Left ventricle myocardium superior (tissue), 1 donor: ENCODE measurements at places on chromosomes 16 and 17. TPM values are rescaled to one million over a fixed set of nuclear protein-coding genes. Genes with fewer than 3 reads are reported as not detected.
A peak's percentile ranks its signal among the peaks of the same experiment; 100 is the strongest.

Gene COA3
- 70.4 TPM for total RNA-seq

Gene CRYBA1
- total RNA-seq: not detected

Gene CCL7
- total RNA-seq: not detected

Gene ZNF205
- 8.8 TPM for total RNA-seq

Gene SLC35G6
- not detected for total RNA-seq

Gene IKZF3
- total RNA-seq: 0.42 TPM

Gene GPR179
- total RNA-seq: not detected

Gene CCL23
- not detected for total RNA-seq

DNA sequence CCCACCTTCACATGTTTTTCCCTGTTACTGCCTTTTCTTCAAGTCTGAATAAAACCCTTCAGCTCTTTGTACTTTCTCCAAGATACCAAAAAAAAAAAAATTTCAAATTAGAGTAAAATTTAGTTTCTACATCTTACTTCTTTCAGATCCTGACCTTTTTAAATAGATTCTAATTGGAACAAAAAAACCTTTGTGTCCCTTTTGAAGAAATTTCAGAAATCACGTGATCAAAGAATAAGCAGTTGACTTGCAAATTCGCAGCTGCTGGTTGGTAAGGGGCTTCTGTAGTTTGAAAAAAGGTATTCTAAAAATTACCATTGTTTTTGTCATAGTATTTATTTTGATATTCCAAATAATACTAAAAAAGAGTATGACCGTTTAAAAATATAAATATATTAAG lies 71.7 kb downstream of the CDC27 start:
- no peak for DNase-seq

DNA sequence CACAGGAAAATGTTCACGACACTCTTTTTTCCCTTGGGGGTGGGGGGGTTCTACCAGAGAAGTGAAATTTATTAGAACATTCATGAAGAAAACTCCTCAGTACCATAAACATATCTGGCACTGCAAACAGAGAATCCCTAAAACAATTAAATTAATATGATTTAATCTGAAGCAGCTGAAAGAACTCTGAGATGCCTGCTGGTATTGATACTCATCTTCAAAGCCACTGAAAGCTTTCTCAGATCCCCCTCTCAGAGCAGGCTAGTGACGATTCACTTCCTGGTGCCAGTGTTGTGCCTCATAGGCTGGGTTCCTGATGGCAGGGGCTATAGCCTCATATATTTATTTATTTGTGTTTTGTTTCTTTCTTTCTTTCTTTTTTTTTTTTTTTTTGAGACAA lies 52.7 kb downstream of the MYH10 start:
- no peak for DNase-seq

- no peak for DNase-seq
Observed at GRCh38 chr17:40953881-40954280, 12.9 kb downstream of the KRT39 start.

- no peak for DNase-seq
Observed at GRCh38 chr16:81885976-81886586, 107.0 kb downstream of the PLCG2 start.

GRCh38 chr17:59152925-59153324 lies 2.1 kb downstream of the SKA2 start:
- no peak for DNase-seq

- DNase-seq: peak; percentile 90
Observed at GRCh38 chr17:19766421-19767270, 18.5 kb upstream of the ALDH3A1 start.

GRCh38 chr16:12098429-12099310 lies 122.1 kb downstream of the SNX29 start:
- DNase-seq: no peak

DNA sequence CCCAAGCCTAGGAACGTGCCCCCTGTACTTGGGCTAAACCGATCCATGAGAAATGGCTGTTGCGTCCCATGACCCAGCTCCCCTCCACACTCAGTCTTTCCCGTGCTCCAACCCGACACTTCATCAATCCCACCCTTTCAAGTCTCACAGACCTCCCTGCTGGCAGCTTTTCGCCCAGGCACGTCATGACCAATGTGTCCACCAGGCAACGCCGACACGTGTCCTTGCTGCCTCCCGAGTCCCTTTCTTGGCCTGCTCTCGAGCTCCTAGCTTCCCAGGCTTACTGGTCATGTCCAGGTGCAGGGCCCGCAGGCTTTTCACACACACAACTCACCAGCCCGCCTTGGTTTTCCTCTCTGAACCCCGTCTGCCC lies 12.2 kb downstream of the MNT start:
- DNase-seq: no peak

GRCh38 chr17:57649731-57650484 lies 95.2 kb downstream of the CCDC182 start:
- DNase-seq: no peak

DNA sequence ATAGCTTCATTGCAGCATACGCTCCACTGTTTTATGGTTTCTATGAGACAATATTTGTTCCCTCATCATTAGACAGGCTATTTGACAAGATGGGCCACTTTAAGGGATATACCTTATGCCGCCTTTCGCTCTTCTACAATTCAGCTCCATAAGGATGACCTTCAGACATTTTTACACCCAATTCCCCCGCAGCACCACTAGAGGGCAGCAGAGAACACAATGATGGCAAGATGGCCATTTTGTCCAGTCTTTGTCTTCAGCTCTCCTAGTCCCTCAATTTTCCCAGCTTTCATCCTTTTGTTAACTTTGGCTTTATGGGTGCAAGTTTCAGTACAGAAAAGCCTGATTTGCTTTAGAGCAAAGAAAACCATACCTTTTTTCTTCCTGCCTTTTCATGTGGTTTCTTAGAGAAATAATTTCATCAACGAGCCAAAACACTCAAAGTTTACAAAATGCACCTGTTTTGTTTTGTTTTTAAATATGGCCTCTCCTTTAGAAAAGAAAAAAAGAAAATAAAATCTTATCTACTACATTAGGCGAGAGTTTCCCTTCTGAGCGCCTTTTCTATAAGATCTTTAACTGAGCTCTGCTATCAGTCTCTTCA lies 355.3 kb downstream of the TOX3 start:
- DNase-seq: peak; percentile 40

DNA sequence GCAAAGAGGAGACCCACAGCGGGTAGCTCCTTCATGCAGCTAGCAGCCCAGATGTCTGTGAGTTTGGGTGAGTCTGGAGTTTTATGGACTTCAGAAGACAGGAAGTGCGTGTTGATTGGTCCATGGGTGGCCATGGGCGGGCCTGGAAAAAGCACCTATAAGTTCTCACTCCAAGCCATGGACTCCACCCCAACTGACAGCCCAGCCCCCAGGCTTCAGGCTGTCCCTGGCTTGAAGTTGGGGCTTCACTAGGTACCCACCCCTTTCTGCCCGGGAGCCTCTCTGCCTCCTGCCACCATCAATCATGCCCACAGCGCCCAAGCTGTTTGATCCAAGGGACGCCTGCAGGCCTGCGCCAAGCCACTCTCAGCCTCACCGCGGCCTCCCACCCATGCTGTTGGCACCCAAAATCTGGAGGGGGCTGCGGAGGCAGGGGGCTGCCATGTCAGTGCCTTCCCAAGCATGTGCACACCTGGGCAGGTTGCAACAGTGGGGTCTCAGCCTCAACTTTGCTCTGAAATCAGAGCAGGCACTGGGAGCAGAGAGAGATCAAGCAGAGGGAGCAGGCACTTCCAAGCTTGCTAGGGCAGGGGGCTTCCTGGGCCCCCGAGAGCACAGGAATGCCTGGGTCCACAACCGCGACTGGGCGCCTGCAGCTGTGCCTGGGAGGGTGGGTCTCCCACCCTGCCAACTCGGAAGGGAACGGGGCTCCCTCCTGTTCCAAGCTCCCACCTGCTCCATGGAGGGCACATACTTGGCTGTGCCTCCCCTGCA lies 1503.7 kb downstream of the CDH11 start:
- peak; percentile 56 for DNase-seq

DNA sequence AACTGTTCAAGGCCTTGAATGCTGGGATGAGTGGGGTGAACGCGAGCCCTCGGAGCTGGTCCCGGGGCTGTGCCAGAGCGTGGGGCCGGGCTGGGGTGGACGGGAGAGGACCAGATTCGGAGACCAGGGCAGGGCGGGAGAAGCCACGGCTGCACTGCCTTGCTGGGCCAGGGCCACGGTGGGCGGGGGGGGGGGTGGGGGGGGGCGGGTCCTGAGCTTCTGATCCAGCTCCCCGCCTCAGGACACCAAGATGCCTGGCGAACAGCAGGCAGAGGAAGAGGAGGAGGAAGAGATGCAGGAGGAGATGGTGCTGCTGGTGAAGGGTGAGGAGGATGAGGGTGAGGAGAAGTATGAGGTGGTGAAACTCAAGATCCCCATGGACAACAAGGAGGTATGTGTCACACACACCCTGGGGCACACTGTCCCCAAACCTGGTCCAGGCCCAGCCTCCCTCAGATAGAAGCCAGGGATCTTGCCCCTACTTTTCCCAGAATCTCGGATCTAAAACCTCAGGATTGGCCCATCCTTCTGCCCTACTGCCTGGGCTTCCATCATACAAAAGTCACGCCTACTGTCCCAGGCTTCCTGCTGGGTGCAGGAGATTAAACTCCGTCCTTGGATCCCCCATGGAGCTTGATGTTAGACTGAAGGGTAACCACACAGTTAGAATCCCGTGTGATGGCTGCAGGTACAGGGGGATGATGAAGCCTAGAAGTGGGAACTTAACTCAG lies 563 bp downstream of the ZNF771 start:
- no peak for DNase-seq

- DNase-seq: no peak
Observed at GRCh38 chr17:35793257-35793656, 2.2 kb downstream of the MMP28 start.

GRCh38 chr16:396605-397004 lies 394 bp upstream of the NME4 start:
- peak; percentile 66 for DNase-seq

DNA sequence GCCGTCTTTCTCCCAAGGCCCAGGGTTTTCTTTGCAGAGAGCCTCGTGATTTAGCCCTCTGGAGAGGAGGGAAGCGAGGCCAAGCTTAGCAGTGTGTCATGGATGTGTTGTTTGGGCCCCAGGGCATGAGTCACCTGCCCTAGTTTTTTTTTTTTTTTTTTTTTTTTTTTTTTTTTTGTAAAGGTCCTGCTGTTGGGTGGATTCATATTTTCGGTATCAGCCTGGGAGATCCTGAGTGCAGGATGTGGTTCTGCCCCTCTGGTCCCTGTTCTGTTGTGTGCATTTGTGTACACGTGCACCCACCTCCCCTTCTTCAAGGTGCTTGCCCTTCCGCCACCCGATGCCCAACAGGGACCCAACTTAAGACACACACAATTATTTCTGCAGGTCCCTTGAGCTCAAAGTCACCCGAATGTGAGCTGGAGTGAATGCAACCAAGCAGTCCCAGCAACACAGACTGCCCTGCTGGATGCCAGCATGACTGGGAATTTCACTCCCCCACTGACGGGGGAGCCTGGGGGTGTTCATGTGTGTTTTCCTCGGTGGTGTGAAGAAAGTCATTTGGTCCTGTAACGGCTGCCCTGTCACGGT lies 265.8 kb upstream of the TNRC6C start:
- no peak for DNase-seq

- DNase-seq: no peak
Observed at GRCh38 chr16:22075776-22076175, 16.6 kb upstream of the VWA3A start.

GRCh38 chr17:47404875-47405274 lies 81.1 kb downstream of the EFCAB13 start:
- DNase-seq: no peak
